Cerebellar nuclear complex (tissue), 1 donor: ENCODE measurements at places on chromosomes 11 and 22.

DNA sequence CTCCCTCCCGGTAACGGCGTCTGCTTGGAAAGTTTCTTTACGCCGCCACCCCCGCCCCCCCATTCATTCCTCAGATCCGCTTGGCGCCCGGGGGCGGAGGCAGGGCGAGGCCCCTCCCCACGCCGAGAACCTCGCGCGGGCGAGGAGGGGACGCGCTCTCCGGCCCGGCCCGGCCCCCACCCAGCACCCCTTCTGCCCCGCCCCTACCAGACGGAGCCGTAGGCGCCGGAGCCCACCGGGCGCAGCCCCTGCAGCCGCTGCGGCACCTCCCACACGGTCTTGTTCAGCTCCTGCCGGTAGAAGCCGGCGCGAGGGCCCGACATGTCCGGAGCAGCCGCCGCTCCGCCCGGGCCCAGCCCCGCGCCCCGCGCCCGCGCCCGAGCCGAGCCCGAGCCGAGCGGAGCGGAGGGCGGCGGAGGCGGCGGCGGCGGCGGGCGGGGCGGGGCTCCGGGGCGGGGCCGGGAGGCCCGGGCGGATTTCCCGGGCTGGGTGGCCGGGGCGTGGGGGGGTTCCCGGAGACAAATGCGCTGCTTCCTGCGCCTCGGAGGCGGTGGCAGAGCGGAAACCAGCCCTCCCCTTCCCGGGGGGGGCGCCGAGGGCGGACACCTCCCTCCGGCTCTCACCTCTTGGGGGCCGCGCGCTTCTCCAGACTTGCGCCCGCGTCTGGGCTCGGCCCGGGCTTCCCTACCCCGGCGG is at the start of gene MAPK11:
MAPK11 (minus strand) TSS at position 411 of the 696 bp plus-strand sequence; CDS start at position 323, 88 bp downstream.
- no peak for DNase-seq

- DNase-seq, result no peak
Observed at GRCh38 chr11:27443746-27444507, 28.7 kb downstream of the LGR4 start.

GRCh38 chr11:27293515-27294417 is 69.2 kb downstream of the CCDC34 start:
- DNase-seq, result no peak

DNA sequence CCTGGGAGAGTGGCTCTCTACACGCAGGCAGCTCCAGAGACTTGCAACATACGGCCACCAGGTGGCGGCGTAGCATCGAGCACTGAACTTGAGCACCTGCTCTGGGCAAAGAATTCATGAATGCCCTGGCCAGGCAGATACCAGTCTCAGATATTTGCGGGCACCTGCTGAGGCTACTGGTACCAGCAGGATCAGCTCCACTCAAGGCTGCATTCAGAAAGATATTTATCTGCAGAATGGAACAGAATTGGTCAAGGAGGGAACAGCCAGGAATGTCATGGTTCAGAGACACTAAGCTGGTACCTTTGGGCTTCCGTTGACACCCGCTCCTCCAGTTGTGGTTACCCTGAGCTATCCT is 10.8 kb upstream of the CCDC86 start:
- peak; percentile 68 for DNase-seq

- DNase-seq, result no peak
Observed at GRCh38 chr11:75025561-75025960, 36.8 kb downstream of the NEU3 start.

DNA sequence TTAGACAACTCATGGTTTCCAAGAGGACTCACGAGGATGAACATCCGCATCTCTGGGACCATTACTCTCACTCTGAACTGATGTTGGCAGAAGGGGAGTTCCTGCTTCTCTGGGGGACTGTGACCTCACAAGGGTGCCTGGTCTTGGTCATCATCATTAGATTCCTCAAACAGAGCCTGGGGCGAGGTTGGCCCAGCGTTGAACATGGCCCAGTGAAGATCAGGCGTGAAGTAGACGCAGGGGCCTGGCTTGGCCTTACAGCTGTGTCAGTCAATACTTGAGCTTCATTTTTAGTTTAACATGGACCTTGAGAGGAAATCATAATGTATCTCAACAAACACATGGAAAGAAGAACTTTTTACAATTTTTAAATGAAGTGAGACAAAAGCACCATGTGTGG is 617.1 kb downstream of the BRD1 start:
- DNase-seq, result no peak

- no peak for DNase-seq
Observed at GRCh38 chr22:32558681-32559355, 84.2 kb downstream of the FBXO7 start.

GRCh38 chr22:21904250-21904789 is 36.9 kb upstream of the MAPK1 start:
- no peak for DNase-seq

GRCh38 chr11:15861256-15861655 is 495.1 kb downstream of the SOX6 start:
- DNase-seq, result no peak

- no peak for DNase-seq
Observed at GRCh38 chr22:39115977-39116621, 19.1 kb downstream of the APOBEC3H start.

DNA sequence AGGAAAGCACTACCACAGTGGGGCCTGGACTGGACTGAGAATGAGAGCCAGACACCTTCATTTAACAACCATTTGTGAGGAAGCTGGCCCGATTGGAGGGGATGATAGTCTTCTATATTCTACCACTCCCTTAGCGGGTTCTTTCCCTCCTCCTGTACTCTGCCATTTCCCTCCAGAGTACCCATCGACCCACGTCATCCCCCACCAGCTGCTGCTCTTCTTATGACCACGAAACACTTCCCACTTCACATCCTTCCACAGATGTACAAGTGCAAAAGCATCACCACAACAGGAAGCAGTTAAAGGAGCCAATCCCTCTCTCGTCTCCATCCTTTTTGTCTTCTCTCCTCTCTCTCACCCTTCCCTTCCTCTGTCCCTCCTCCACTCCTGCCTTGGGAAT is 18.0 kb upstream of the UBASH3B start:
- DNase-seq, result no peak

GRCh38 chr11:128893578-128894285 is 2.6 kb downstream of the KCNJ5 start:
- DNase-seq, result no peak

- no peak for DNase-seq
Observed at GRCh38 chr11:78290293-78291176, 101.8 kb downstream of the USP35 start.

DNA sequence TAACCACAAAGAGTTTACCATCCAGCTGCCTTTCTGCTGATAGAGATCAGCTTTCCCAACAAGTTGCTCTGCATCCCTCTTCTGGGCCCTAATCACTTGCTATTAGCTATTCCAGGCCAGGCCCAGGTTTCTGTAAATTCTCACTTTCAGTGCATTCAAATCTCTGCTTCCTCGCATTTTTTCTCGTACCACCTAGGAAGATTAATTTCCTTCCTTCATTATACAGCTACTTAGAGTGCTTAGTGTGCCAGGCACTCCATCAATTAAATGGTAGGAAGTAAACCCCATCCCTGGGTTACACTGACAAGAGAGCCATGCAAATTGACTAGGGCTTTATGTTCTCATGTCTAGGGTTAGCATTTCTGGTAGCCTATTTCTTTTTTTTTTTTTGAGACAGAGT is 9.7 kb downstream of the SIAE start:
- no peak for DNase-seq

DNA sequence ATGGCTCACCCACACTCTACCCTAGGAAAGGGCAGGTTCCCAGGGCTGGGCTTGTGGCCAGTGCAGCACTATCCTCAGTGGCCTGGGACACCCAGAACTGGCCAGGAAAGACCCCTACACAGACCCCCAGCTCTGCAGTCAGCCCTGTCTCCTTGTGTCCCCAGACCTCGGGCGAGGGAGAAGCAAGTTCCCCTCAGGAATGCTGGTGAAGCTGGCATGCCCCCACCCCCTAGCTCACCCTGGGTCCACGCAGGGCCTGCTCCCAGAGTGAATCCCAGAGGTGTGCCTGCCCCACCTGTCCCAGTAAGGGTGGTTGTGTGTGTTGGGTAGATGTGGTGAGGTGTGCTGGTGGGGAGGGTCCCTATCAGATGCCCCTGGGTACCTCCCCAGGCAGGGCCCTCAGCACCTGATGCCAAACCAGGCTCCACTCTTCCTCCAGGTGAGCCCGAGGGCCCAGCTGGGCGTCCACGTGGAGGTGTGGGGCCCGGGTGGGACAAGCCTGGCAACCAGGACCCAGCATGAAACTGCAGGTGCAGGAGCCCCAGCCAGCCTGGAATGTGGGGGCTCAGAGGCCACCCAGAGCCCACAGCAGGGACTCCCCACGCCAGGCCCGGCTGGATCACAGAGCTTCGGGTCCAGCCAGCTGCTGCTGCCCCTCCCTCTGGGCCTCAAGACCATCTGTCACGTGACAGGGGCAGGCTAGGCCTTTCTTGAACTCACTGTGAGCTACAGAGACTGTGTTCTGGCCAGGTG is 48.4 kb upstream of the KCNQ1OT1 start:
- DNase-seq, result no peak

DNA sequence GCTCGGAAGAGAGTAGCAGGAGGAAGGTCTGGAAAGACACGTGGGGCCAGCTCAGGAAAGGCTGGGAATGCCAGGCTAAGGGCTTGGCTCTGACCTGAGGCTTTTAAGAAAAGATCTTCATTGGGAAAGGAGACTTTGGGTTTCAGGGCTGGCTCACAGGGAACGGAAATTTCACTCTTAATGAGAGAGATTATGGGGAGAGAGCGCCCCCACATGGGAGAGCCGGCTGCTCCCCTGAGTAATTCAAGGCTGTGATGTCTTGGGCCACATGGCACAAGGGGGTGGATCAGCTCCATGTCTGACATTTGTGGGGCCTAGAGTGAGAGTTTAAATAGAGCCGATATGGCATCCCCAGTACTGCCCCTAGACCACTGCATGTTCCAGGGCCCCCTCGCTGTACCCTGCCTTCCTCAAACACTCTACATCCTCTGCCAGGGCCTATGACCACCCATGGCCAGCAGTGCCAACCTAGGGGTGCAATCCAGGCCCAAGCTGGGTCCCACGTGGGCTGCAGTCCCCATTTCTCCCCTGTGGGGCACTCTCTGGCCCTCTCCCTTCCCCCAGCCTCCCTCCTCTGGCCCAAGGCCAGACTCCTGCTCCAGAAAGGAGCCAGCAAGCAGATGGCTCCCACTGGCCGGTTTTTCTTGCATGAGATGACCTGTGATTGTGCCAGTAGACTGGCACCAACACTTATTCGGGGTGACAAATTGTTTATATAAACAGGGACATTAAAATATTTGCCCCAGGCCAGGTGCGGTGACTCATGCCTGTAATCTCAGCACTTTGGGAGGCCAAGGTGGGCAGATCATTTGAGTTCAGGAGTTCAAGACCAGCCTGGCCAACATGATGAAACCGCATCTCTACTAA is 75.2 kb downstream of the ISX start:
- no peak for DNase-seq

DNA sequence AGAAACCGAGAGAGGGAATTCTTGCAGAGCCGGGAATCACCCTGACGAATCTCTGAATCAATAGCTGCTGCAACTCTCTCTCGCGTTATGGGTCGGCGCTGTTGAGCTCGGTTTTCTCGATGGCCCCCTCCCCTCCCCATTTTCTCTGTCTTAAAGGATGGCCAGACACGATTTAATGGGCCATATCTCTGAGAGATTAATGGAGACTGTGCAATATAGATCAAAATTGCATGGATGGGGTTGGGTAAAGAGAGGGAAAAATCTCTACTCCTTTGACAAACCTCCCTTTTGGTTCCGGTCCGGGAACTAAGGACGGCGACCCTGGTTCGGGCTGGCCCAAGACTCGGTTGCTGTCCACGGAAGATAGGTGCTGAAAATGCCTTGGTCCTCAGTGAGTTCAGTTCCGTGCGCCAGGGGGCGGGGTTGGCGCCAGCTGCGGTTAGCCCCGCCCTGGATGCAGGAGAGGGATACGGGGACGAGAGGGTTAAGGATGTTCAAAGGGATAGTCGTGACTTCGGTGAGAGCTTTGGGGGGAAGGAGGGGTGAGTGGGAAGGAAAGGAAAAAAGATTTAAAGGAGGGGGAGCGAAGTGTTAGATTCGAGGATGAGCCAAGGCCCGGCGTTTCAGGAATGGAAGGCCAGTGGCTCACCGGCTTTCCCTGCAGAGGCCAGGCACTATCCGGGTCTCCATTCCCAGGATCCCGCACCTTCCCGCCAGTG is 103.6 kb upstream of the HSD17B12 start:
- no peak for DNase-seq

GRCh38 chr22:29344137-29344536 is 28.6 kb upstream of the RASL10A start:
- DNase-seq, result peak; percentile 94

- DNase-seq, result no peak
Observed at GRCh38 chr22:48391820-48392219, 1435.9 kb downstream of the BRD1 start.

GRCh38 chr22:17423616-17424015 is 54.4 kb downstream of the CECR2 start:
- no peak for DNase-seq

DNA sequence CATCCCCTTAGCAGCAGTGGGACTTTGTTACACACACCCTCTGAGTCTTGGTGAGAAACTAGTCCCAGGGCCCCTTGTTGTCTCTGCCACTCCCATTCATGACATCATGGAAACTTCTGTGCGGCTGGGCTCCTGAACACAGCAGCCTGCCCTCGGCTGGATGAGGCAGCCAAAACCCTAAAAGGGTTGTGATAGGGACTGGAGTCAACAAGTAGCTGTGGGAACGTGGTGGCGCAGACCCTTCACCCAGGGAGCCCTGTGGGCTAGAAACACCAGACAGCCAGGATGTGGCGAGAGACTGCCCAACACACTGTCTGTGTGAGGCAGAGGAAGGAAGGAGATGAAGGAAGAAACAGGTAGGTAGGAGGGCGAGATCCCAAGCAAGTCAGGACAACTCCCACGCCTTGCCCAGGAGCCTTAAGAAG is 3.9 kb downstream of the CD3D start:
- DNase-seq, result no peak

DNA sequence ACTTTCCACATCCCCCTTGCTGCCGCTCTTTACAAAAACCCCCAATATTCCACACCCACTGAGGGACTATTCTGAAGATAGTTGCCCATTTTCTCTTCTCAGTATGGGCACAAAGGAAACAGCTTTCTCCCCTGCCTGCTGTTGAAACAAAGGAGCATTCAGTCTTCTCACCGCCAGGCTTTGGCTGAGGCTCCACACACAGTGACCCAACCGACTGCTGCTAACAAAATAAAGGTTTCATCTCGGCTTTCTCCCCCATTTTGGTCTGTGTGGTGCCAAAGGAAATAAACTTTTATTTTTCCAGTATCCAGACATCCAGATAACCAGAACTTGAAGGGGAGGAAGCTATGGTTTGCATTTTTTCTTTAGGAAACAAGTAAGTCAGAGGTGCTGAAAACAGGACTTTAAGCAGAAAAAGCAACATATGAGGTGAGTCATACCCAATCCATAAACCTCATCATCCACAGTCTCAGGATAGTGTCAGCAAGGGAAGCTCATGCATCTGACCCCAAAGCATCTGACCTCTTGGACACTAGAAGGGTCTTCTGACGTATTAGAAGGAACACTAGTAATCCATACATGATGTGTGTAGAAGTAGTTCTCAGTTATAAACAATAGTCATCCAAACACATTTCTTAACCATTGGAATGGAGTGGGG is 6.4 kb downstream of the CLMP start:
- no peak for DNase-seq
